ENCODE measurements at places on chromosomes 5 and 9.

DNA sequence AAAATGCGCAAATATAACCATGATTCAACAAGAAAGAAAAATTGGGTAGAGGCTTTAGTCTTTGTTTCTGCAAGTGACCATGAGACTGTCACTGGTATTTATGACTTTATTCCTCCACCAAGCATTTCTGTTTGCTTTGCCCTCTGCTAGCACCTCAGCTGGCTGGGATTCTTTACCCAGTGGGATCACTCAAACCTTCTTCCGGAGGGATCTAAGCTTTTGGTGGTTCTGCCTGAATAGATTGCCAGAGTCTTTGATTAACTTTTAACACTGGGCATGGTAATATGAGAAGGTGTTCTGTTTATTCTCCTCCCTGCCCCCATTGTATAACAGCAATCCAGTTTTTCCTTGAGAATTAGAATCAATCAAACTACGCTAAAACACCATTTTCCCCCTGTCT lies 59.1 kb upstream of the FBN2 start:
- DNase-seq, result no peak

DNA sequence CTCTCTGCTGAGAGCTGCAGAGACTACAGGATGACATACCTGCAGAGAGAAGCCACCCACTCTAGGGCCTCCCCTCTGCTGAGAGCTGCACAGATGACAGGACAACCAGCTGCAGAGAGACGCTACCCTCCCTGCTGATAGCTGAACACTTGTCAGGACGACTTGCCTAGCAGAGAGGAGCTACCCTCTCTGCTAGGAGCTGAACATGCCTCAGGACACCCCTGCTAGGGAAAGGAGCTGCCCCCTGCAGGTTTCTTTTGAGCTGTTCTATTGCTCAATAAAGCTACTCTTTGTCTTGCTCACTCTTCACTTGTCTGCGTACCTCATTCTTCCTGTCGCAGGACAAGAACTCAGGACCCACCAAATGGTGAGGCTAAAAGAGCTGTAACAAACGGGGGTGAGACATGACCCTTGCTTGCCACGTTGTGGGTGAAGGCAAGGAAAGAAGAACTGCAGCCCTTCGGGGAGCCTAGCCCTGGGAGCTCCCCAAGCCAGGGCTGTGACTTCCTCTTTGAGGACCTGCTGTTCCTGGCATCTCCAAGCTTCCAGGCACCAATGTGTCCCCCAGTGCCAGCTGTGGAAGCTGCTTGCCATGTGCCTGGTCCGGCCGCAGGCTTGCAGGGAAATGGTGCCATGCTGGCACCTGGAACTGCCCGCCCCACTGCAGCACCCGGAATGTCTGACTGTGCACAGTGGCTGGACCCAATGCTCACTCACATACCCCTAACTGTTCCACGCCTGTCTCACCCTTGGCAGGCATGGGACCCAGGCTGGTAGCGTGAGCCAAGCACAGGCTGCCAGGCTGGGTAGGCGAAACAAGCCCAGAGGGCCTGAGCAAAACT lies 5.1 kb upstream of the TESK1 start:
- DNase-seq, result no peak

- no peak for DNase-seq
These were observed 3.6 kb downstream of the SRA1 start for GRCh38 chr5:140553657-140554056.

DNA sequence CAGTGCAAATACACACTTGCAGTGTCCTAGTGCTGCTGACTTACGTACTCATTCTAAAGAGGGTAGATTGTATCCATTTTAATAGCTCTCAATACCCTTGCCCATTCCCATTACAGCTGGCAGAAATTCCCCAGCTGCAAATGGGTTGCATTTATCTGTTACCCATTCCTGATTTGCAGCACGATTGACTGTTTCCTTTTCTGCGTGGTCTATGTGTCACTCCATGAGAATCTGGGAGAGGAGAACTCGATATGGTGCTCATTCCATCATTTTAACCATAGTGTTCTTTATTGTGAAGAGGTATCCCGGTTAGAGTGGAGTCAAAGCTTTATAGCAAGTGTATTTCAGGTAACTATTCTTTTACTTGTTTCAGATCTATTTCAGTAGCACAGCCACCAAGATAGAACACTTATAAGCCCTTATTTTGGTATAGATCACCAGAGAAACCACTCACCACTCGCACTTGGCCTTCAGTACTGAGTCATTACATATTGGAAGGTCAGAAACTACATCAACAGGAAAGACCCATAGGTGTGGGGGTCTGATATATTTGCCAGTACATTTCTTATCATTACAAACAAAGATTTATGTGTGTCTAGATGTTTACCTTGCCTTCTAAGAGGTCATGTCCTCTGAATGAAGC lies 139.5 kb downstream of the MUSK start:
- no peak for DNase-seq

- DNase-seq, result no peak
These were observed 18.1 kb downstream of the ANKRD33B start for GRCh38 chr5:10581867-10582511.

- DNase-seq, result no peak
These were observed 31.5 kb upstream of the NKD2 start for GRCh38 chr5:976849-977751.

DNA sequence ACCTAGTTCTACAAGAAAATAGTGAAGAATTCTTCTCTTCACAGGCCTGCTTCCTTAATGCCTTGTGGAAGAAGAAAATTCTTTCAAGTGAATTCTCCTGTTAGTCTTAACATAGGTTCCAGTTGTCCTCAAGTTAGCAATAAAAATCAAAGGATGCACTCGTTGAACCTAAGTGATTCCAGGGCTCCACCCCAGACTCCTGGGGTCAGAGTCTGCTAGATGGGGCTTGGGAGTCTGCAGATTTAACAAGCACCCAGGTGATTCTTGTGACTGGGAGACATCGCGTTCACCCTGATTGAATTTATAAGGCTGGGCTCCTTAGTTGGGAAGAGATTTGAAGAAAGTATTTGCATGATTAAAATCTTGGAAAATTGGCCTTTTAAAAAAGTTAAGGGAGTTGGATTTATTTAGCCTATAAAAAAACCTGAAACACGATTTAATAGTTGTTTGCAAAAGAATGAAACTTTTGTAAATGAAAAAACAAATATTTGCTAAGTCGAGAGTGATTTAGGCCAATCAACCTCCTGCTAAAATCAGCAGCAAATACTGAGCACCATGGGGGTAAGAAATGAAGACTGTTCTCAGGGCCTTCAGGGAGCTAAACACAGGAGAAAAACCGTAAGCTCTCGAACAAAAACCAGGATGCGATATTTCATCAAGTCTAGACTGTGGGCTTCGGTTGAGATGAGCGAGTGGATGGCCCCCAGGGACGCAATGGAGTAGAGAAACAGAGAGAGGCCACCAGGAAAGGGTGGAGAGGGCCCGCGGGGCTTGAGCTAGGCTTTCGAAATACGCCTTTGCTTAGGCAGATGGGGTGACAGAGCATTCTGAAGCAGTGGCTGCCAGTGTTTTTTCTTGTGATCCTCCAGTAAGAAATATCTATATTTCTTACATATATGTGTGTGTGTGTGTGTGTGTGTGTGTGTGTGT lies 86.9 kb upstream of the TTC23L start:
- no peak for DNase-seq

DNA sequence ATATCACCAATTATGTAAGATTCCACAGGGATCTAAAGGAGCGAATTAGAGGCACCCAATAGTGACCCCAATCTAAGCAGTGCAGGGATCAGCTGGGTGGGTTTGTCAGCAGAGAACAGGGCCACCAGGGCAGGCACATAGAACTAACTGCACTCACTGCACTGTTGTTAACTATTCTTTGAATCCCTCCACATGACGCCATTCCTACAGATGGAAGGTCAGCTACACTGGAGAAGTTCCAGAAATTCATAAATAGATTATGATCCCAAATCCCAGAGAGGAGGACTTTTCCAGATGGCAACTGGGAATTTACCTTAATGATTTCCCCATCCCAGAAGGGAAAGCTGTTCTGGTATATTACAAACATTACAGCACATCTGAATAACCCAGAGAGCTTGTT lies 84.2 kb downstream of the THBS4 start:
- no peak for DNase-seq
